ENCODE measurements at places on chromosomes 5 and 9.

DNA sequence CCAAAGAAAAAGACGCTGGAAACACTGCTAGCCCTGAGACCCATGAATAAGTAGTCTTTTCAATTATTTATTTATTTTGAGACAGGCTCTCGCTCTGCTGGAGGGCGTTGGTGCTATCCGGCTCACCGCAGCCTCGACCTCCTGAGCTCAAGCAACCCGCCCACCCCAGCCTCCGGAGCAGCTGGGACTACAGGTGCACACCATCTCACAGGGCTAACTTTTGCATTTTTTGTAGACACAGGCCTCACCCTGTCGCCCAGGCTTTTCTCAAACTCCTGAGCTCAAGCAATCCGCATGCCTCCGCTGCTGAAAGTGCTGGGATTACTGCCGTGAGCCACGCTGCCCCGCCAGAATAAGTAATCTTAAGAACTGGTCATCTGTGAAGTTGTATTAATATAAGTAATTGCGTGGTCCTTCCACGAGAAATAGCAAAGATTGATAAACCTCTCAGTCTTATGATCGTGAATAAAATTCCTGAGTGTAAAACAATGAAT, 1.6 kb downstream of the ANXA2R start:
- DNase-seq = peak; percentile 30

DNA sequence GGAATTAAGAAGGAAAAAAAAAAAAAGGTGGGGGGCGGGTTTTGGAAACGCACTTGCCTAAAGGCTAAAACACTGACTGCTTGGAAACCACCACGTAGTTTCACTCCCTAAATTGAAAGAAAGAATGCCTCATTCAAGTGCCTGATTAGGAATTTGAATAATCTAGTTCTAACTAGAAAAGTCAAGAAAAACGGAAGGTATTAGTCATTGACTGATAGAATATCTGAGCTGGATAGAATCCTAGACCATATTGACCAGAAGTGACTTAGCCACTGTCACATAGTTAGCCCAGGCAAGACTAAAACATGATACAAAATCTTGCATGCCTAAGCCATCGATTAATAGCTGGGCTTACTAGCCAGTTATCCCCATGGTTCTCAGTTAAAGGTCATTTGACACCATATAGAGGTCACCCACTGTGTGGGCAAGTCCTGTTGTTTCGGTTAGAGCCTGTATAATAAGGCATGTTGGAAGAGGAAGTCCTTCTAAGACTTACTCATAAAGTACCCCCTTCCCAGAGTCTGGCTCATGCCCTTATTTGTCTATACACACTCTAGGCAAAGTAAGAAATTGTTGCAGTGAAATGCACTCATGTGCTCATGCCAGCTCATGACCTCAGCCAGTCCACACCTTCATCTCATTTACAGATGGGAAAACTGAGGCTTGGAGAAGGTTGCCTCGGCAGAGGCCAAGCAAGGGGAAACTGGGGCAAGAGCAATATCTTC, 40.2 kb downstream of the SH3RF2 start:
- DNase-seq = no peak

DNA sequence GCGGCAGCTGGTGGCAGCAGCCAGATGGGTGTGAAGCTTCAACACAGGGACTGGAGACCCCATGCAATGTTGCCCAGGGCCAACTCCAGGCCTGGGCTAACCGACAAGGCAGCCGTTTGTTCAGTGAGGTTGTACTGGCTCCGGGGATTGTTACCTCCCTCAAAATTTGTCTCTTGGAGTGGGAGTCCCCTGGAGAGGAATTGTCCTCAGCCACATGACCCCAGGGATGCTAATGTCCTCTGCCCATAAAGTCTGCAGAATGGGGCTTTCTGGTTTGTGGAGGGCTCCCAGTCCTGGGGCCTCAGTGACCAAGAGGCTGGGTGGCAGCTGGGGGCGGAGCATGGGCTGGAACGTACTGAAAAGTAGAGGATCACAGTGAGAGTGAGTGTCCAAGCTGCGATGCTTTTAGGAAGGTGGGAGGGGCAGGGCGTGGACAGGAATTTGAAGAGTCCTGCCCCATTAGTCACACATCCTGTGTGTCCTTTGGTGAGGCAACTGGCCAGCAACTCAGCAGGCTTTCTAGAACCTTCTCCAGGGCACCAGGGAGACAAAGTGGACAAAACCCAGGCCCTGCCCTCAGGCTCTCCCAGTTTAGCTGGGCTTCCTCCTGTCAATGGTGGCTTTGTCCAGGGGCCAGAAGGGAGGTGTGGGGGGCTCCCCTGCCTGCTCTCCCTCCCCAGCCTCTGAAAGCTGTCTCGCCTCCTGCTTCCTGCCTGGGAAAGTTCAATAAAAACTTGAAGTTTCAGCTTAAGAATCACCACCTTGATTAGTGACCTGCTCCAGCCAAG, 114.0 kb downstream of the NSG2 start:
- DNase-seq = no peak

- DNase-seq = no peak
Measured at GRCh38 chr9:33818167-33818846, 1.3 kb downstream of the UBE2R2 start.

GRCh38 chr5:106017243-106017857, 1653.4 kb downstream of the EFNA5 start:
- no peak for DNase-seq

Measured in COR-L47 (cell line).